Activated CD4-positive, alpha-beta T cell treated with anti-CD3 and anti-CD28 coated beads, Interleukin-2, amount 10 ng/mL, durations not matched to agents 24 days and 14 days (primary cell): ENCODE measurements at places on chromosomes 3 and 15. TPM values are rescaled to one million over a fixed set of nuclear protein-coding genes. Genes with fewer than 3 reads are reported as not detected.

DNA sequence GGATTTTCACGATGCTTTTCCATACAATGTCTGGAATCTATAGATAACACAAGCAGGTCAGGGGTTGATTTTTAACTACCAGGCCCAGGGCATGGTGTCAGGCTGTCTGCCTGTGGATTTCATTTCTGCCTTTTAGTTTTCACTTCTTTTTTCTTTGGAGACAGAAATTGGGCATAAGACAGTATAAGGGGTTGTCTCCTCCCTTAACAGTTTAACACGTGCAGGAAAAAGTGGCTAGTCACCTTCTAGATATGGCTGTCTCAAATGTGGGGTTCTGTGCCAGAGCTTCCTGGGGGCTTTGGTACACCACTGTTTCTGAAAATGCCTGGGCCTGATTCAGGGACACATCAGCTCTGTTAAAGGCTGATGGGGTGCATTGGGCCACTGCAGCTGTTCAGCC is 7.4 kb upstream of the ZNF589 start:
- peaks cover 2% of the 10 kb centered on the region for H3K27me3 ChIP-seq
- H3K4me1 ChIP-seq: peaks cover 6% of the 10 kb centered on the region
- no peak overlapping the region for H3K4me3 ChIP-seq

DNA sequence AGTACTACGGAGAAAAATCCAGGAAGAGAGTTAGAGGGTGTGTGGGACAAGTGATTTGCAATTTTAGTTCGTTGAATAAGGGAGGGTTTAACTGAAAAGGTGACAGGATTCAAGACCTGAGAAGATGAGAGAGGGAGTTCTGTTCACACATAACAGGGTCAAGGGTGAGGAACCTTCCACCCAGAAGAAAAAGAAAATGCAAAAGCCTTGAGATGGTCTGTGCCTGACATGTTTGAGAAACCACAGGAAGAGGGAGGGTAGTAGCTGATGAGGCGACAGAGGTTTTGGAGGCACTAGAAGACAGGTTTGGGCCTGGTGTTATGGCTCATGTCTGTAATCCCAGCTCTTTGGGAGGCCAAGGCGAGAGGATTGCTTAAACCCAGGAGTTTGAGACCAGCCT is 591 bp upstream of the SLC25A20 start:
- peak overlapping the region; percentile 90 for H3K4me3 ChIP-seq
- peak overlapping the region; percentile 91 for H3K27ac ChIP-seq
- H3K4me1 ChIP-seq: peaks cover 31% of the 10 kb centered on the region
- DNase-seq: peak; percentile 82
- H3K27me3 ChIP-seq: no peaks in the 10 kb centered on the region
- H3K36me3 ChIP-seq: peaks cover 2% of the 10 kb centered on the region

DNA sequence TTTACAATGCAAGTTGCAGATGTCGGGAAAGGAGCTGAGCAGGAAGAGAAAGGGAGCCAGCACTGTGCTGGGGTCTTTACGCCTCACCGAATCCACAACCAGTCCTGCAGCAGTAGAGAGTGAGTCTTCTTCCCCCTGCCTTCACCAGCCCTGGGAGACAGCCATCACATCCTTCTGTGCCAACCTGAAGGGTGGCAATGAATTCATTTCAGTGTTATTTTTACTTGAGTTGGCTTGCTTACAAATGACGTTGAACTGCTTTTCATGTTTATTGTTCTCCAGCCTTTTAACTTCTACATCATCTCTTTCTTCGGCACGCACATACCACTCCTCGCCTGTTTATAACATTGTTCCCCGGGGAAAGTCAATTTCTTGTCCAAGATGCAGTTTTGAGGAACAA is 77.1 kb downstream of the TRIM42 start:
- no peak for DNase-seq
- peak overlapping the region; percentile 5 for H3K4me3 ChIP-seq
- no peaks in the 10 kb centered on the region for H3K36me3 ChIP-seq
- H3K27me3 ChIP-seq: peaks cover 6% of the 10 kb centered on the region
- H3K27ac ChIP-seq: peak overlapping the region; percentile 44
- H3K4me1 ChIP-seq: peaks cover 19% of the 10 kb centered on the region

GRCh38 chr3:177185035-177185574 is 12.2 kb downstream of the TBL1XR1 start:
- peak overlapping the region; percentile 15 for H3K4me3 ChIP-seq
- DNase-seq: no peak

DNA sequence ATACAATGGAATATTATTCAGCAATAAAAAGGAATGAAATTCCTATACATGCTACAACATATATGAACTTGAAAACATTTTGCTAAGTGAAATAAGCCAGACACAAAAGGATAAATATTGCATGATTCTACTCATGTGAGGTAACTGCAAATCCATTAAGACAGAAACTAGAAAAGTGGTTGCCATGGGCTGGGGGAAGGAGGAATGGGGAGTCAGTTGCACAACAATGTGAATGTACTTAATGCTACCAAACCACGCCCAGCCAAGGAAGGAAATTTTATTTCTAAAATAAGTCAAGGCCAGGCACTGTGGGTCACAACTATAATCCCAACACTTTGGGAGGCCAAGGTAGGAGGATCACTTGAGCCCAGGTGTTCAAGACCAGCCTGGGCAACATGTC is 9.8 kb upstream of the GMPPB start:
- peaks cover 37% of the 10 kb centered on the region for H3K36me3 ChIP-seq
- H3K4me1 ChIP-seq: peaks cover 3% of the 10 kb centered on the region
- DNase-seq: no peak
- H3K4me3 ChIP-seq: no peak overlapping the region

DNA sequence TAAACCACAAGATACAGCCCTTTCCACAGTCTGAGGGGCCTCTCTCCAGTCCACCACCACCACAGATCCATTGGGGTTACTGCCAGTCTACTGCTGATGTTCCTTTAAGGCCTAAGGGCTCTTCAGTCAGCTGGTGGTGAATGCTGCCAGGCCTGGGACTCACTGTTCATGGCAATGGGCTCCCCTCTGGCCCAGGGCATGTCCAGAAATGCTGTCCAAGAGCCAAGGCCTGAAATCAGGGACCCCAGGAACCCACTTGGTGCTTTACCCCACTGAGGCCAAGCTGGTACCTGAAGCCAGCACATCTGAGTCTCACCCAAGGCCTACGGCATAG is 128.6 kb upstream of the CBLB start:
- peaks cover 14% of the 10 kb centered on the region for H3K36me3 ChIP-seq
- H3K4me3 ChIP-seq: no peak overlapping the region
- H3K4me1 ChIP-seq: peaks cover 8% of the 10 kb centered on the region
- no peak for DNase-seq

GRCh38 chr3:7382293-7383010 is 521.5 kb downstream of the GRM7 start:
- H3K27ac ChIP-seq: no peak overlapping the region
- DNase-seq: no peak
- H3K27me3 ChIP-seq: no peaks in the 10 kb centered on the region
- H3K4me3 ChIP-seq: no peak overlapping the region
- H3K36me3 ChIP-seq: no peaks in the 10 kb centered on the region

DNA sequence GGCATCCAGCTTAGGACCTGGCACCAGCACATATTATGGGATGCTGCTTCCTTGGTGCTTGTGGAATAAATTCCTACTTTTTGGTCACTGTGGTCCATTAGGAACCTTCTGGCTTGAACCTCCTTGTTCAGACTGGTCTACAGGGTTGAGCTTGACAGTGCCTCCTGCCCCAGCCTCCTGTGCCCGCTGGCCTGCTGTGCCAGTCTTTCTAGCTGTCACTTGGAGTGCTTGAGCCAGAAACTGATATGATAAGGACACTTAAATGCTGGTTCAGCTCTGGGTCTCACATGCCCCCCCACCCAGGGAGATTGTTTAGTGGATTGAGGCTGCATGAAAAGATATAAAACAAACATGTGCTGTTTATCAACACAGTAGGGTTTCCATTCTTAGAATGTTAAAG is 147.8 kb downstream of the SLCO3A1 start:
- no peak for DNase-seq
- no peaks in the 10 kb centered on the region for H3K36me3 ChIP-seq
- H3K27ac ChIP-seq: no peak overlapping the region
- H3K27me3 ChIP-seq: no peaks in the 10 kb centered on the region
- H3K4me3 ChIP-seq: no peak overlapping the region

GRCh38 chr3:185825639-185826481 is 1.0 kb upstream of the IGF2BP2 start:
- H3K27me3 ChIP-seq: peaks cover 71% of the 10 kb centered on the region
- peaks cover 2% of the 10 kb centered on the region for H3K36me3 ChIP-seq
- DNase-seq: peak; percentile 59

- H3K27me3 ChIP-seq: peaks cover 56% of the 10 kb centered on the region
- H3K27ac ChIP-seq: peak overlapping the region; percentile 72
- no peaks in the 10 kb centered on the region for H3K36me3 ChIP-seq
- peaks cover 18% of the 10 kb centered on the region for H3K4me1 ChIP-seq
- DNase-seq: peak; percentile 79
Measured at GRCh38 chr3:159763011-159763601, 225.5 kb upstream of the IL12A start.

DNA sequence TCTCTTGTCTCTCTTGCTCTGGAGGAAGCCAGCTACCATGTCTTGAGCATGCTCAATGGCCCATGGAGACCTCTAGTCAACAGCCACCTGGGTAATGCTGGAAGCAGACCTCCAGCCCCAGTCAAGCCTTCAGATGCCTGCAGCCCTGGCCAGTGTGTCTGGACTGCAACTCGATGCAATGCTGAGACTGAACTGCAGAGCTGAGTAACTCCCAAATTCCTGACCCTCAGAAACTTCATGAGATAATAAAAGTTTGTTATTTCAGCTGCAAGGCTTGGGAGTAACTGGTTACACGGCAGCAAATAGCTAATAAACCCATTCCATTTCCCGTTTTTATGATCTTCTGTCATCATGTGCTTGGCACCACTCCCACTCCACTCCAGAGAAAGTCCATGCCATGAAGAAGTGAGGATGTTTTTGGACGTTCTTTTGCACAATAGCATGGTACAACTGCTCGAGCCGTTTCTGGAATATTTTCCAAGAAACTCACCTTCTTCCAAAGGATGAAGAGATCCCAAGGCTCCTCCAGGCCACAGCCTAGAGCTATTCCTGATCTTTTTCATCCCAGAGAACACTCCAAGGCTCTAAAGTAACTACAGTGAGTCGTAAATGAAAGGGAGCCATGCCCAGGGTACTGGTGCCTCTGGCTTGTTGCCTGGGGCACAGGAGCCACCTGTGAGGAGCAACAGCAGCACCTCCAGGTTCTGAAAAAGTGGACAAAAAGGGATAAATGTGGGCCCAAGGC is 72.0 kb upstream of the KLF13 start:
- no peak overlapping the region for H3K27ac ChIP-seq
- DNase-seq: no peak
- peaks cover 29% of the 10 kb centered on the region for H3K4me1 ChIP-seq
- no peak overlapping the region for H3K4me3 ChIP-seq
- H3K27me3 ChIP-seq: peaks cover 13% of the 10 kb centered on the region
- H3K36me3 ChIP-seq: no peaks in the 10 kb centered on the region

GRCh38 chr15:45089712-45090373 is 24.1 kb downstream of the DUOX2 start:
- H3K27me3 ChIP-seq: peaks cover 27% of the 10 kb centered on the region
- H3K27ac ChIP-seq: no peak overlapping the region
- no peaks in the 10 kb centered on the region for H3K4me1 ChIP-seq

DNA sequence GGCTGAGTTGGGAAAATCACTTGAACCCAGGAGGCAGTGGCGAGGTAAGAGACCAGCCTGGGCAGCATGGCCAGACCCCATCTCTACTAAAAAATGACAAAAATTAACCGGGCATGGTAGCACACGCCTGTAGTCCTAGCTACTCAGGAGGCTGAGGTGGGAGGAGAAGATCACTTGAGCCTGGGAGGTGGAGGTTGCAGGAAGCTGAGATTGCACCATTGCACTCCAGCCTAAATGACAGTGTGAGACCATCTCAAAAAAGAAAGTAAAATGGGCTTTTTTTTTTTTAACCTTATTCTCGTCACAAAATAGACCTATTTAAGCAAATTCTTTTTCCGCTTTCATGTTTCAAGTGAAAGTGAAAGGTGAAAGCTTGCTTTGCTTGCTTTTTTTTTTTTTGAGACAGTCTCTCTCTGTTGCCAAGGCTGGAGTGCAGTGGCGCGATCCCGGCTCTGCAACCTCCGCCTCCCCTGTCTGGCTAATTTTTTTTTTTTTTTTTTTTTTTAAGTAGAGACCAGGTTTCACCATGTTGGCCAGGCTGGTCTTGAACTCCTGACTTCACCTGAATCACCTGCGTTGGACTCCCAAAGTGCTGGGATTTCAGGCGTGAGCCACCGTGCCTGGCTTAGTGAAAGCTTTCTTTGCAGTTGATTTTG is 3.6 kb downstream of the PDIA3 start:
- H3K27ac ChIP-seq: peak overlapping the region; percentile 56
- peaks cover 49% of the 10 kb centered on the region for H3K36me3 ChIP-seq
- peak overlapping the region; percentile 96 for H3K4me3 ChIP-seq
- no peaks in the 10 kb centered on the region for H3K27me3 ChIP-seq
- peaks cover 33% of the 10 kb centered on the region for H3K4me1 ChIP-seq
- DNase-seq: peak; percentile 86

DNA sequence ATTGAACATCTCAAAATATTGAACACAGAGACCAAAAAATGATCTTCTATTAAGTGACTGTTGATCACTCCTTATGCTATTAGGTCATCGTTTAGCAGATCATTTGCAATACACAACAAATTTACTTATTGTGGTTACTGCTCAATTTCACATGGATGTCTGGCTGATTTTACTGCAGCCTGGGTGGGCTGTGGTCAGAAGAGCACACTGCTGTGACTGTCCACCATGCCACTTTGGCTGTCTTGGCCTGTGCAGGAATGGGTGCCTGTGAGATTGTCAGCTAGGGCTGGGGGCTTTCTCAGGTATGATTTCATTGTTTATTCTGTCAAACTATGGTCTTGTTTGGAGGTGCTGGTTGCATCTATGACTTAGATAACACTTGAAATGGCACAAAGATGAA is 80.1 kb upstream of the LRTM1 start:
- H3K27ac ChIP-seq: no peak overlapping the region
- H3K4me1 ChIP-seq: no peaks in the 10 kb centered on the region
- no peaks in the 10 kb centered on the region for H3K36me3 ChIP-seq

GRCh38 chr15:90407871-90408317 is 19.9 kb downstream of the IQGAP1 start:
- peaks cover 32% of the 10 kb centered on the region for H3K36me3 ChIP-seq
- H3K27ac ChIP-seq: peak overlapping the region; percentile 80
- peak overlapping the region; percentile 22 for H3K4me3 ChIP-seq
- H3K27me3 ChIP-seq: no peaks in the 10 kb centered on the region
- peaks cover 60% of the 10 kb centered on the region for H3K4me1 ChIP-seq
- DNase-seq: peak; percentile 81

DNA sequence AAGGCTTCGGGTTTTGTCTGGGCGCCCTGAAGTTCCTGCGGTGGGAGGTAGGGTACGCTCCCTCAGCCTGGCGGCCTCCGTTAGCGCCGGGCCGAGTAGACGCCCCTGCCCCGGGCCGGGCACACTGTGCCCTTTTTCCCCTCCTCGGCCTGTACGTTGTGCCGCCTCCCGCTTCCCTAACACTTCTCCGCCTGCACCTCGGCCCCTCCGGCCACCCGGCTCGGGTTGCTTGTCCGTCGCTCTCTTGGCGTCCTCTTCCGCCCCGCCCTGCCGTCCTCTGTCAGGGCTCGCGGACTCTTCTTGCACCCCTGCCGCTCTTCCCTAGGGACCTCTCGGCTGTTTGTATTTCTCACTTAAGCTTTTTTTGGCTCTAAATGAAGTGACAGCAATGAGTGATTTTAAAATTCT is 384 bp downstream of the KNL1 start:
- no peaks in the 10 kb centered on the region for H3K27me3 ChIP-seq
- peak overlapping the region; percentile 95 for H3K27ac ChIP-seq
- peak overlapping the region; percentile 88 for H3K4me3 ChIP-seq
- peaks cover 35% of the 10 kb centered on the region for H3K4me1 ChIP-seq
- no peak for DNase-seq

GRCh38 chr15:90812171-90812957 is 56.0 kb upstream of the FURIN start:
- peaks cover 90% of the 10 kb centered on the region for H3K4me1 ChIP-seq
- H3K36me3 ChIP-seq: peaks cover 73% of the 10 kb centered on the region
- DNase-seq: no peak
- no peaks in the 10 kb centered on the region for H3K27me3 ChIP-seq
- H3K27ac ChIP-seq: peak overlapping the region; percentile 99

The RTP2 gene
- not detected in 2 replicates for total RNA-seq

The PLAAT1 gene
- not detected in 2 replicates for total RNA-seq

The MKRN3 gene
- 1.5 and 2.1 TPM in 2 replicates for total RNA-seq

The SLC28A2 gene
- total RNA-seq: not detected in 2 replicates
